ENCODE measurements at places on chromosomes 3 and 15.

DNA sequence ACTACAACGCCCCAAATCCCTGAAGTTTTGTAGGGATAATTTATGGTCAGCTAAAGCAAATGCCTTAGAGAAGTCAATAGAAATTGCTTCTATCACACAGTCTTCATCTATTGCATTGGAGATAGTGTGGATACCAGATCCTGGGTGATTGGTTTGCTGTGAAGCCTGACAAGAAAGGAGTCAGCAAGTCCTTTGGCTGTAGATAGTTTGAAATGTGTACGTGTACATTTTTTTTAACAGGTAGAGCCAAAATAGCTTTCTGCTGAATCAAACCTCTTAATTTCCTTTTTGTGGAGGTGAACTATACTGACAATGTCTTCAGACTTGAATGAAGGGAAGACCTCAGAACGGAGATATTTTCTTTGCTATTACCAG lies 312.3 kb downstream of the ZBBX start:
- DNase-seq: no peak

GRCh38 chr3:58013099-58013498 lies 4.9 kb downstream of the FLNB start:
- DNase-seq: no peak

DNA sequence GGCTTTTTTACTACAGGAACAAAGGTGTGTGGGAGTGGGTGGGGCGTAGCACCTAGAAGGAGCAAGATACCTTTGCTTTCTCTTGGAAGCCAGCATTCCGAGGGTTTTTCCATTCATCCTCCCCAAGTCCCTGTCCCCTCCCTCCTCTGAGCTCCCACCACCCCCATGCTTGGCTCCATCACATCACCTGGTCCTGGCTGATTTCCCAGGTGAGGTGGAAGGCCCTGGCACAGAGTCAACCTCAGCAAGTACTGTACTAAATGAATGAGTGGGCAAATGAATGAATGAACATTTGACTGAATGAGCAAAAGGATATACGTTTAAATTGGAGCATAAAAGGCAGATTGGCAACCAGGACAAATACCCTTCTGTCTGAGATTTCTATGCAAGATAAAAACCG lies 45.4 kb downstream of the DZIP1L start:
- no peak for DNase-seq

- DNase-seq: no peak
Observed at GRCh38 chr15:73802431-73803041, 49.4 kb upstream of the INSYN1 start.

- DNase-seq: no peak
Observed at GRCh38 chr15:47822048-47822447, 104.7 kb downstream of the SEMA6D start.

DNA sequence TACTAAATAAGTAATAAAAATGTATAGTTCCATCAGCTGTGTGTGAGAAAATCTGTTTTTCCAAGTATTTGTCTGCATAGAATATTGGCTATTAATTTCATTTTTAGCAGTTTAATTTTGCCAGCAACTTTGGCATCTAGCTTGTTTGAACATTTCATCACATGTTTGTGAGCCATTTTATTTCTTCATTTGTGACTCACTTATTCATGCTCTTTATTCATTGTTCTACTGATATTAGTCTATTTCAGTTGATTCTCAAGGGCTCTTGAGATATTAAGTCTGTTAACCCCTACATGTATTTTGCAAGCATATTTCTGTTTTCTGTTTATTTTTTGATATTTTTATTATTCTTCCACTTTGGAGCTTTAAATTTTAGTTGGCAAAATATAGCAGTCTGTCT lies 74.0 kb upstream of the PHLDB2 start:
- DNase-seq: no peak

GRCh38 chr3:59758672-59759071 lies 708.8 kb upstream of the CFAP20DC start:
- DNase-seq: no peak

- peak; percentile 82 for DNase-seq
Observed at GRCh38 chr3:58471025-58471887, 20.6 kb upstream of the KCTD6 start.

- DNase-seq: no peak
Observed at GRCh38 chr15:96435841-96436240, 105.3 kb downstream of the NR2F2 start.

DNA sequence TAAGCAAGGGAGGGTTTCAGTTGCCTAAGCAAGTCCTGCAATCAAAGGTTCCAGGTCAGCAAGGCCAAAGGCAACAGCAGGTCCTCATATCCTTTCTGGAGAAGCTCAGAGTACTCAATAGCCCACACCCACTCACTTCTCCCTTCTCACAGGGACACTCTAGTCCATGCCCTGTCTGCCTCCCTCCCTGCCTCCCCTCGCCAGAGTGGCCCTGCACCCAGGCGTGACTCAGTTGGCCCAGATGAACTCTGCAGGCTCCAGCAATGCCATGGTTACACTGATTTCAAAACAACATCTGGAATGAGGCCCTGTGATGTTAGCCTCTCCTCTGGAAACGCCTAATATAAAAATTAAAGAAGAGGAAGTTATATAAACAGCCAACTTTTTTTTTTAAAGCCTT lies 32.9 kb downstream of the IL16 start:
- no peak for DNase-seq

DNA sequence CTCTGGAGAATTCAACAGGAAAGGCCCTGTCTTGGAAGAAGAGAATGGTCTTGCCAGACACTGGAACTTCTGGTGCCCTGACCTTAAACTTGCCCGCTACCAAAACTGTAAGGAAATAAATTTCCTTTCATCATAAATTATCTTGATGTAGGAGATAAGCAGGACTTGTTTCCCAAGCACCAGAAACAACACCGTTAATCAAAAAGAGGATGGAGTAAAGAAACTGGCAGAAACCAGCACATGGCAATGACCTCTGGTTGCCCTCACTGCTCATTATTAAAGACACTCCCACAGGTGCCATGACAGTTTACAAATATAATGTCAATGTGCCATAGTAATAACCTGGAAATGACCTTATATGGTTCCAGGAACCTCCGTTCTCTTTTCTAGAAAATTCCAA lies 426.1 kb downstream of the EDEM1 start:
- no peak for DNase-seq

DNA sequence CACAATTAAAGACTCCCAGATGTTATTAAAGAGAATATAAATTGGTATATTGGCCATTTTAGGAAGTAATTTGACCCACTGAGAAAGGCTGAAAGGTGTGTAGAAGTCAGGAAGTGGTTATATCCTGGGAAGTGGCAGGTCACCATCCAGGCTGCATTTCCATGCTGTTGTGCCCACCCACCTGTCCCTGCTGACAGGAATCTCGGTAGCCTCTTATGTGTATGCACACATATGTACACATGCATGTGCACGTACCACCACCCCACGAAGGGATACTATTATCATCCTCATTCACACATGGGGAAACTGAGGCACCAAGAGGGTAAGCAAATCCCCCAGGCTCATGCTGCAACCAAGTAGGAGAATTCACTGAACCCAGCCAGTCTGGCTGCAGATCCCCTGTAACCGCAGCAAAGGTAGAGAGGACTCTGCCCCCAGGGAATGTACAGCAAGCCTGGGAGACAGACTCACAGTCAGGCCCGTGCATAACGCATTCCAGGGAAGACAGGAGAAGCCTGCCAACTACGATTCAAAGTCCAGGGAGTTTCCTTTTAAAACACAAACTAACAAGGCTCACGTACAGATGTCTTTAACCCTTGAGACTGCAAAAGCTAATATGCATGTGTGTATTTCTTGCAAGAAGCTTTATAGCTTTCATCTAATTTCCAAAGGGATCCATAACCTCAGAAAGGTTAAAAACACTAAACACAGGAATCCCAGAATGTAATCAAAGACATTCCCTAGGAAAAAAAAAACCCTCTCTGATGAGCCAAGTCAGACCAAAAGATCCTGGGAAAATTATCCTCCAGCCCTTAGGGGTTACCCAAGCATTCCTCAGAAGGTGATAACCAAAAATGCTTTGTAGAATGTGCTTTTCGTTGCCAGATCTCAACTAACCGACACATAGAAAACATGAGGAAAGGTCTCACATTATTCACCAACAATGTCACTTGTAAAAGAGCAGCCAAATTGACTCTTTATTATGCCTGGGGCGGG lies 129.6 kb downstream of the ADAMTS17 start:
- no peak for DNase-seq

DNA sequence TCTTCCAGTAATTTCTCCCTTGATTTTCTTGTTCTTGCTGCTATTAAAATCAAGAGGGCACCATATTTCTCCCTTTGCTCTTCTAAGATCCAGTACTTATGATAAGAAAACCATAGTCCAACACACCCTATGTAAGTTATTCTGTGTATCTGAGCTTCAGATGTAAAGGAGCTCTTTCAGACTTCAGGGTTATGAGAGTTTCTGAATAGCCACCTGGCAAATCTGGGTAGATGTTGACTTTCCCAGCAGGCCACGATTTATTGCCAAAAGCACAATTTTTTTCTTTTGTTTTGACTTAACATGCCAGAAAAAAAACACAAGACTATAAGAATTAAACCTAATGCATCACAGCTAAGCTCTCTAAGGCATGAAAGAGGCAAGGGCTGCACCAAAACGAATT lies 1045.0 kb downstream of the FHIT start:
- no peak for DNase-seq

GRCh38 chr15:84752700-84753099 lies 4.3 kb downstream of the ZNF592 start:
- no peak for DNase-seq

DNA sequence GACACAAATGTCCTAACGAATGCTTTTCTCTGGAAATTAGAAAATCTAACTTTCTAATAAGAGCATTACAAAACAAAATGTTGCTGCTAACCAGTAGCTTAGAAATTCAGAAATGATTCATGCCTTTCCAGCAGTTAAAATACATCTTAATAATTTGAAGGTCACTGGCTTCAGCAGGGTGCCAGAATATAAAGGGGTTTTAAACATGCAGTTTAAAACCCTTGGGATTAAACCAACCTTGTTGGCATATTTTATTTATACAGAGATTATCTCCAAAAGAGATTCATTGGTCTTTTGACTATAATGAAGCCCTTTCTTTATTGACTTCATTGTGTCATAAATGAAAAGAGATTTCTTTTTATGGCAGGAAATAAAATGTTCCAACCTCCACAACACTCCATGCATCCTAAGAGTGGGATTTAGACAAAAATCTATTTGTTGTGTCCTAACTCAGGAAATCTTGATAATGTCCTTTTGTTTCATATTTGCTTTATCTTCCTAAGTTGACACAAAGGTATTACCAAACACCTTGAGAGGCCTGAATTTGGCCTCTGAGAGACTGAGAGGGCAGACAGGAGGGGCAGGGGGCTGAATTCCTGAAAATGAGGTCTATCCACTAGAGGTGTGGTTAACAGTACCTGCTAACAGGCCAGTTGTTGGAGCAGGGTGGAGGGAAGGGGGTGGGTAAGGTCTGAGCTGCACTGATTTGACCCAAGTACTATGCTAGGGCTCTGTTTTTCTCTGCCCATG lies 124.4 kb downstream of the FEZF2 start:
- DNase-seq: no peak

- no peak for DNase-seq
Observed at GRCh38 chr3:128400671-128401070, 66.0 kb downstream of the DNAJB8 start.
